ENCODE measurements at places on chromosomes 7 and 10. TPM values are rescaled to one million over a fixed set of nuclear protein-coding genes. Genes with fewer than 3 reads are reported as not detected.

Gene ORC5
- total RNA-seq, result 16.5 TPM

Gene GNAT3
- total RNA-seq, result not detected

Gene MUC3A
- total RNA-seq, result not detected

Gene EVX1
- total RNA-seq, result under 0.01 TPM

Gene RPEL1
- under 0.01 TPM for total RNA-seq

Gene HMX3
- total RNA-seq, result not detected

Gene NRG3
- not detected for total RNA-seq

Gene CPEB3
- 0.55 TPM for total RNA-seq

Gene TMEM139
- total RNA-seq, result not detected

Gene GIMAP4
- total RNA-seq, result 0.28 TPM

Gene FAM13C
- 0.85 TPM for total RNA-seq

Gene CPA5
- not detected for total RNA-seq

Gene APBB1IP
- 2.2 TPM for total RNA-seq
